Heart right ventricle (tissue), 16 donors: ENCODE measurements at places on chromosomes 6 and 20.

DNA sequence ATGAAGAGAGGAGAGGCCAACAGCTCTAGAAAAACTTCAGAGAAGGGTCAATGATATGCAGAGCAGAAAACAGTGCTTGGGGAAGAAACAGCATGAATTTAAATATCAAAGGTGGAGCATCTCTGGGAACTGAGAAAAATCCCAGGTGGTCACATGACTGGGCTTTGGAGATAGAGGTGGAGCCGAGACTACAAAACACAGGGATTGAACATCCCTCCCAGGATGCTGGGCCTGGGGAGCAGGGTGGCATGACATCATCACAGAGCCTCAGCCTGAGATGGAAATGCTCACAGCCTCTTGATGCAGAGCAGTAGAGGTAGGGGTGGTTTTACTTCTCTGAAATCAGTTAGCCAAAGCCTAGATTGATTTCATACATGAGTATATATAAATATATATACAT, 529.5 kb downstream of the PRKN start:
- no peak overlapping the region for H3K4me3 ChIP-seq
- no peaks in the 10 kb centered on the region for H3K27me3 ChIP-seq
- H3K36me3 ChIP-seq = no peaks in the 10 kb centered on the region
- no peak for DNase-seq
- peaks cover 27% of the 10 kb centered on the region for H3K4me1 ChIP-seq
- H3K27ac ChIP-seq = no peak overlapping the region

GRCh38 chr6:84103029-84103428, 69.5 kb downstream of the MRAP2 start:
- no peaks in the 10 kb centered on the region for H3K36me3 ChIP-seq
- no peaks in the 10 kb centered on the region for H3K27me3 ChIP-seq
- no peak overlapping the region for H3K27ac ChIP-seq
- no peak overlapping the region for H3K4me3 ChIP-seq
- no peak for DNase-seq

DNA sequence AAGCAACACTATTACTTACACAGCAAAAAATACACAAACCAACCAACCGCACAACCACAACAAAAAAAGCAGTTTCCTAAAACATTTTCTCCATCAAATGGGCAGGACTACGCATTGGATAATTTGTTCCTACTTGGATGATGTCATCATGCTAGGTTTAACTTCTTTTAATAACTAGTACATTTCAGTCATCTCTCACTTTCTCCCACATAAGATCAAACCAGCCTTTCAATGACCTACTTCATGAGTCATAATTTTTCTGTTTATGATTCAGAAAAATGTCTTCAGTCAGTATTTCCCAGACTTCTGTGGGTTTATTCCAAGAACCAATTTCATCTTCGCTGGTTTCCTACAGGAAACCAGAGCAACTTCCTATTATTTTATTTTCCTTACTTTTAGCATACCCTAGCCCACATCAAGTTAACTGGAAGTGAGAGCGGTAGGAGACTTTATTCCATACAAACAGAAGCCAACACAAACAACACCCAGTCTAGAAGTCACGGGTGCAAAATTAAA, 134.2 kb downstream of the GMDS start:
- no peak overlapping the region for H3K4me3 ChIP-seq
- H3K27me3 ChIP-seq = no peaks in the 10 kb centered on the region
- H3K27ac ChIP-seq = no peak overlapping the region
- H3K4me1 ChIP-seq = peaks cover 4% of the 10 kb centered on the region
- H3K36me3 ChIP-seq = no peaks in the 10 kb centered on the region

- peak overlapping the region; percentile 27 for H3K27ac ChIP-seq
- no peaks in the 10 kb centered on the region for H3K4me1 ChIP-seq
- no peaks in the 10 kb centered on the region for H3K27me3 ChIP-seq
- no peak overlapping the region for H3K4me3 ChIP-seq
- DNase-seq = no peak
Observed at GRCh38 chr6:134398453-134398852, 80.5 kb upstream of the SGK1 start.

DNA sequence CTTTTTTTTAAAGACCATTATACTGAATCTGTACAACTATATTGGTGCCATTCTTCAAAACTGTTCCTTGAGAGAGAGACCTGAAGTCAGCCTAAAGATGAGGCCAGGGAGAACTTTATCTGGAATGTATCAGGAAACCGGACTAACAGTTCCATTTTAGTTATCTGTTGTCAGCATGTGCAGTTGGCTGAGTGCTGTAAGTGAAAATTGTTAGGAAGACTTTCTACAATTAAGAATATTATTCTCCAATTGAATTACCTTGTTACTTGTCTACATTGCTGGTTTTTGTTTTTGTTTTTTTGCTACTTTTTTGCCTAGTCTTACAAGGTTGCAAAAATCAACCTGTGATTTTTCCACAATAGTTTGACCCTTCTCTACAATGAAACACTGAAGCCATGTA, 7.5 kb downstream of the CEP57L1 start:
- H3K27me3 ChIP-seq = no peaks in the 10 kb centered on the region
- H3K4me3 ChIP-seq = no peak overlapping the region
- H3K4me1 ChIP-seq = no peaks in the 10 kb centered on the region
- no peaks in the 10 kb centered on the region for H3K36me3 ChIP-seq
- DNase-seq = no peak

DNA sequence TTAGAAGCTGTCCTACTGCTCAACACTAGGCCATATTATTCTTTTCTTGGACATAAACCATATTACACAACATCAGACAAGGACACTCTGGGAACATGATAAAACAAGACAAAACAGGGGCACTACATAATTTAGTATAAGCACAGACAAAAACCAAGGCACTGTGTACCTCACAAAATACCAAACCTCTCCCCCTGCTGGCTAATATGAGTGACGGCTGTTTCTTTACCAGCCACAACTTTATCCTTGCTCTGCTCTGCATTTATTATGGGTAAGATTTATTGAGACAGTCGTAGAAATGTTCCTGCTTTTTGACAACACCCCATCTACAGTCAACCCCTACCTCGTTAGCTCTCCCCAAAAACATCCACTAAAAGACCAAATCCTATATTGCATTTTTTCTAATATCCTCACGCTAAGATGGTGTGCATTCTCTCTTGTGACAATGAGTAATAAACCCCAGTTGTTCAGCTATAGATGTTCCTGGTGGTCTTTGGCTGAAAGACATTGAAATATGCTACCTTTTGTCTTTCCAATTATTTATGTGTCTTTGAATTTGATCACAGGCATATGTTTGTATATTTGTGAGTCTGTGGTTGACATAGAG, 23.8 kb upstream of the POLR1H start:
- no peak overlapping the region for H3K4me3 ChIP-seq
- peaks cover 8% of the 10 kb centered on the region for H3K4me1 ChIP-seq
- peaks cover 6% of the 10 kb centered on the region for H3K36me3 ChIP-seq
- no peaks in the 10 kb centered on the region for H3K27me3 ChIP-seq
- no peak overlapping the region for H3K27ac ChIP-seq
- DNase-seq = no peak

DNA sequence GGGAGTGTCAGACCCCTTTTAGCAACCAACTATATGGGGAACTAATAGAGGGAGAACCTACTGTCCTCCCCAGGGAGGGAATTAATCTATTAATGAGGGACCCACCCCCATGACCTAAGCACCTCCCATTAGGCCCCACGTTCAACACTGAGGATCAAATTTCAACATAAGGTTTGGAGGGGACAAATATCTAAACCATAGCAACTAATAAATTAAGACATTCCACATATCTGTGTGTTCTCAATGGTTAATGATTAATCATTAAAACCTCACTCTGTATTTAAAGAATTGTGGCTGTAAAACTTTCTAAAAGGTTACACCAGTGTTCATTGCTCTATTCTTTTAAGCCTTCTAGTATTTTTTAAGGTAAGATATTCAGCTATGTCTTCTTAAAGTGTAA, 500.4 kb upstream of the SULF2 start:
- H3K27me3 ChIP-seq = no peaks in the 10 kb centered on the region
- H3K27ac ChIP-seq = no peak overlapping the region
- H3K36me3 ChIP-seq = no peaks in the 10 kb centered on the region
- H3K4me3 ChIP-seq = no peak overlapping the region
- DNase-seq = no peak

DNA sequence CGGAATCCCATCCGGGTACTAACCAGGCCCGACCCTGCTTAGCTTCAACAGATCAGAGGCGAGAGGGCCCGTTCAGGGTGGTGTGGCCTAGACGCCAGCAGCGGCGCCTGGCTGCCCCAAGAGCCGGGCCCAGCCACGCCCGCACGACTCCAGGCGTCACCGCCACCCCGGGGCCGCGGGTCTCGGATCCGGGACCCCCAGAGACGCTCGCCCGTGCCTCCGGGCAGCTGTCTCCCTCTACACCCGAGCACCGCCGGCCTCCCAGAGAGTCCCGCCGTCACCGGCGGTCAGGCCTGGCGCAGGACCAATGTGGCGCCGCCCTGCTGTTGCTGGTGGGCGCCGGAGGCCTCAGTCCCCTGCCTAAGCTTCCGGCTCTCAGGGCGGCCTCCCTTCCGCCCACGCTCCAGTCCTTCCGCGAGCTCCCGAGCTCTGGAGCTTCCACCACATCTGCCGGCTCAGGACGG, 441.2 kb upstream of the DEFB115 start:
- H3K27ac ChIP-seq = peak overlapping the region; percentile 50
- no peak for DNase-seq
- H3K36me3 ChIP-seq = no peaks in the 10 kb centered on the region
- no peaks in the 10 kb centered on the region for H3K27me3 ChIP-seq
- H3K4me3 ChIP-seq = no peak overlapping the region

GRCh38 chr6:107716688-107717089, 107.4 kb downstream of the SCML4 start:
- H3K27ac ChIP-seq = no peak overlapping the region
- DNase-seq = no peak
- no peak overlapping the region for H3K4me3 ChIP-seq
- H3K4me1 ChIP-seq = peaks cover 20% of the 10 kb centered on the region
- H3K27me3 ChIP-seq = no peaks in the 10 kb centered on the region

DNA sequence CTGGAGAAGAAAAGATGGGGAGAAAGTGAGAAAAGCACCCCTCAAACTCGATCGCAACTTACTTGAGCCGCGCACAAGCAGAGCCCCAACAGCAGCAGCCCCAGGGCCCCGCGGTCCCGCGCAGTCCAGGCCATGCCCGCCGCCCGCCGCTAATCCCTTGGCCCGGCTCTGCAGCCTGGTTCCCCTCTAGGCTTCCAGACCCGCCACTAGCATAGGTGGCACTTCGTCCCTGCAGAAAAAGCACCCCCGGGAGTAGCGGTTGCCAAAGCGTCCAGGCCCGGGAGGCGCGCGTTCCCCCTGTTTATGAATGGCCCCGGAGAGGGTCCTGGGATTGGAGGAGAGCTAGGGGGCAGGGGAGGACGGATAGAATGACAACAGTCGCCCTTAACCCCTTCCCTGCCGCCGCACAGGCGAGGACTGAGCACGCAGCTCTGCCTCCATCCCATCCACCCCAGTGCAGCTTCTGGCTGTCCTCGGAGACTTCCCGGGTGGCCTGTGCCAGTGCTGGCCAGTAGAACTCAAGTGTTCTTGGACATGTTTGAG, 19.9 kb downstream of the COL9A1 start:
- peak overlapping the region; percentile 17 for H3K4me3 ChIP-seq
- no peak overlapping the region for H3K27ac ChIP-seq
- DNase-seq = no peak
- H3K27me3 ChIP-seq = peaks cover 42% of the 10 kb centered on the region
- peaks cover 19% of the 10 kb centered on the region for H3K4me1 ChIP-seq

DNA sequence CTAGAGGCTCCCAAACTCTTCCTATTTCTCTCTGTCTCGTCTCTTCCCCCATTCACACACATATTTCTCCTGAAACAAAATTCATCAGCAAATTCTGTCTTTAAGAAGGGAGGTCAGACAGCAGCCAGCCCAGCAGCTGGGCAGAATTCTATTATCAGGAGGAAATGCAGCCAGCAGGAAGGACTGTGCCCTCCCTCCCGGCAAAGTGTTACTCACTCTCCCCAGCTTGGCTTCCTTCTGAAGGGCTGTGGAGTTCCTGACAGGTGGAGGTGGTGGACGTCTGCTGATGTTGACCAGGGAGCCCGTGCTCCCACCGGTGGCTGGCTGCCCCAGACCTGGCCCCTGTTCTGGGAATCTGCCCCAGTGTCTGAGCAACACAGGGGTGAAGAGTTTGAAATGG, 37.3 kb downstream of the KCNB1 start:
- no peaks in the 10 kb centered on the region for H3K36me3 ChIP-seq
- peaks cover 9% of the 10 kb centered on the region for H3K27me3 ChIP-seq
- peak overlapping the region; percentile 83 for H3K27ac ChIP-seq
- no peak for DNase-seq
- H3K4me1 ChIP-seq = peaks cover 45% of the 10 kb centered on the region

DNA sequence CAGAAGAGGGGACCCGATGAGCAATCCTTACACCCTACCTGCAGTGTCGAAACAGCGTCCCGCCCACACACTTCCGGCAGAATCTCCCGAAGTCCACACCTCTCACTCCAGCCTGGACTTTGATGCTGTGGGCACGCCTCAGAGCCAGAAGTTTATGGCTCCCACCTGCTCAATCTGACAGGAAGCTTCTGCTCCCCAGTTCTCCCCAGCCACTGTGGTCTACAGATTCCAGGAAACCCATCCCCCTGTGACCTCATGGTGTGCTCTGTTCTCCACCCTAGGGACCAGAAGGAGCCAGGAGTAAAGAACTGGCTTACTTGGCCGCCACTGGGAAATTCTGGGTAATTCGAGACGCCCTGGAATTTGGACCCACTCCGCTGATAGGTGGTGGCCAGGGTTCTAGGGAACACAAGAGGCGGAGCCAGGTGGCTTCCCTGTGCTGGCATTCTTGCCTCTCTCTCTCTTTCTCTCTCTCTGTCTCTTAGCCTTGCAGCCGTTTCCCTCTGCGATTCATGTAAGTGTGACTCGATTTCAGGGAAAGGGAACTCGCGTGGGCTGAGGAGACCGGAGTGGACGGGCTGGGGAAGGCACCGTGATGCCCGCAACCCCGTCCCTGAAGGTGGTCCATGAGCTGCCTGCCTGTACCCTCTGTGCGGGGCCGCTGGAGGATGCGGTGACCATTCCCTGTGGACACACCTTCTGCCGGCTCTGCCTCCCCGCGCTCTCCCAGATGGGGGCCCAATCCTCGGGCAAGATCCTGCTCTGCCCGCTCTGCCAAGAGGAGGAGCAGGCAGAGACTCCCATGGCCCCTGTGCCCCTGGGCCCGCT, at the start of gene TRIM15:
Gene TRIM15, plus strand, starts transcription at position 457 of the 828 bp plus-strand sequence. Its CDS starts 139 bp downstream, at position 596.
- no peak for DNase-seq
- H3K27me3 ChIP-seq = peaks cover 38% of the 10 kb centered on the region
- H3K4me3 ChIP-seq = no peak within 1 kb of the TSS
- no peak within 1 kb of the TSS for H3K27ac ChIP-seq

GRCh38 chr20:19008497-19008896, 194.9 kb downstream of the SCP2D1 start:
- H3K27ac ChIP-seq = no peak overlapping the region
- no peaks in the 10 kb centered on the region for H3K36me3 ChIP-seq
- H3K4me3 ChIP-seq = no peak overlapping the region
- no peaks in the 10 kb centered on the region for H3K27me3 ChIP-seq

- no peak overlapping the region for H3K4me3 ChIP-seq
- H3K27me3 ChIP-seq = peaks cover 18% of the 10 kb centered on the region
- H3K27ac ChIP-seq = no peak overlapping the region
- H3K4me1 ChIP-seq = no peaks in the 10 kb centered on the region
Observed at GRCh38 chr6:19929312-19929711, 92.1 kb downstream of the ID4 start.
